Naive thymus-derived CD8-positive, alpha-beta T cell (primary cell): ENCODE measurements at places on chromosomes 1 and 21. TPM values are rescaled to one million over a fixed set of nuclear protein-coding genes. Genes with fewer than 3 reads are reported as not detected.

DNA sequence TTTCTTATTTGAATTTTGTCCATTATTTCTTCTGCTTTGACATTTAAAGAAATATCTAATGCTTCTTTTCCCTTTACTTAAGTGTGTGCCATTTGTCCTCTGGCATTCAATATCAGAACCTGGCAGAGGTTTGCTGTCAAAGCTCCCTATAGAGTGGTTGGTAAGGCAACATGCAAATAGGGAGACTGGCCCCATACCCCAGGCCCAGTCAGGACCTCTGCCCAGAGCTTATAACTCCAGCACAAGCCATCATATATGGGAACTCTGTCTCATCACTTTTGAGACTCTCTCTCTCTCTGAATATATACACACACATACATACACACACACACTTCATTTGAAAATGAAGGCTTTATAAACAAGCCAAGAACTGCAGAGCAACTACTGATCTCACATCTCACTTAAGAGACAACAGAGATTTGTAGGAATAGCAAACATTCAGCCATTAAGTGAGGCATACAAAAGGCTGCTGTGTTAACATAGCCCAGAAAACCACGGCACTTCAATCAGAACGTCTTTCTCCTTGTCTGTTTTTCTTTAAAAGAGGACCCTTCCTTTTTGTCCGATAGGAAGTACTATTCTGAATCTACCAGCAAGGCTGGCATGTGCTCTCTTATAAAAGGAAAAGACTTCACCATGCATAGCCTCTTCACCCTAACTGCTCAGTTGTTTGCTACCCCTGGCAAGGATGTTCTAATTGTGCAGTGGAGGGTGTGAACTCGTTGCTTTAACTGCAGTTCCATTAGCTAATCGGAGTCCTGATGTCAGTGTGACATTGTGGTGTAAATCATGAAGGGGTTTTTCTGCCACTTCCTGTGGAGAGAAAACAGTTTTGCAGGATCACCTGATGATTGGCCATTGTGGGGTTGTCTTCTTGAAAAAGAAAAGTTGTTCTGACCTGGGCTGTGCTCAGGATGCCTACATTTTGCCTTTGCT is 101.7 kb downstream of the NR5A2 start:
- DNase-seq = peak; percentile 24

The B3GALT2 gene
- polyA plus RNA-seq = 0.07 TPM

- DNase-seq = no peak
These were observed 61.2 kb upstream of the TENT5C start for GRCh38 chr1:117544509-117545109.

DNA sequence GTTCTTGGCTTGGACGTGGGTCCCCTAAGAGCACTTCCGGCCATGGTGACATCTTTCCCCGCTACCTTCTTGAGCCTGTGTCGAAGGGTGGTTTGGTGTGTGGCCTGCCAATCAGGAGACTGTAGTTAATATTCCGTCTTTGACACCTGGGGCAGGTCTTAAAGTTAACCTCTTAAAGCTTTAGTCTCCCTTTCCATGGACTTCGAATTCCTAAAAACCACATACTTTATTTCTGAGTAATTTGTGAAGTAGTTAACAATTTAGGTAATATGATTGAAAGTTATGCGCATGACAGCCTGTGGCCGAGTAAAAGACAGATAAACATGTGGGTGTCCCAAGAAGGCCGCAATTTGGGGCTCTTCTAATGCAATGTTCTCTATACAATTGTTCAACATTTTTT is 10.2 kb upstream of the RAB29 start:
- no peak for DNase-seq

DNA sequence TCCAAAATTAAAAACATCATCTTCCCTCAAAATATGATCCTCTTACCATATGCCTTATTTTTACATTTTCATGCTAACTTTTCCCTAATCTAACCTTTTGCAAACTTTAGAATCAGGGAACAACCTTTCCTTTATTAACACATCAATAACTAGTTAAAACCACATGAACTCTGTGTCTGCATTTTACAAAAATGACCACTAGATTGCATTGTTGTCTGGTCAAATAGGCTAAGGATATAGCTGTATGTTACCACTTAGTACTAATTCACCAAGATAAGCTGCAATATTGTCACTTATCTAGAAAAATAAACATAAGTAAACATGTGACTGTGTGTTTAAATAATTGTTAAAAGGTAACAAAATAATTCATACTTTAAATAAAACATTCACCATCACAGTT is 82.3 kb downstream of the DENND1B start:
- no peak for DNase-seq
